ENCODE measurements at places on chromosomes 2 and 18.

DNA sequence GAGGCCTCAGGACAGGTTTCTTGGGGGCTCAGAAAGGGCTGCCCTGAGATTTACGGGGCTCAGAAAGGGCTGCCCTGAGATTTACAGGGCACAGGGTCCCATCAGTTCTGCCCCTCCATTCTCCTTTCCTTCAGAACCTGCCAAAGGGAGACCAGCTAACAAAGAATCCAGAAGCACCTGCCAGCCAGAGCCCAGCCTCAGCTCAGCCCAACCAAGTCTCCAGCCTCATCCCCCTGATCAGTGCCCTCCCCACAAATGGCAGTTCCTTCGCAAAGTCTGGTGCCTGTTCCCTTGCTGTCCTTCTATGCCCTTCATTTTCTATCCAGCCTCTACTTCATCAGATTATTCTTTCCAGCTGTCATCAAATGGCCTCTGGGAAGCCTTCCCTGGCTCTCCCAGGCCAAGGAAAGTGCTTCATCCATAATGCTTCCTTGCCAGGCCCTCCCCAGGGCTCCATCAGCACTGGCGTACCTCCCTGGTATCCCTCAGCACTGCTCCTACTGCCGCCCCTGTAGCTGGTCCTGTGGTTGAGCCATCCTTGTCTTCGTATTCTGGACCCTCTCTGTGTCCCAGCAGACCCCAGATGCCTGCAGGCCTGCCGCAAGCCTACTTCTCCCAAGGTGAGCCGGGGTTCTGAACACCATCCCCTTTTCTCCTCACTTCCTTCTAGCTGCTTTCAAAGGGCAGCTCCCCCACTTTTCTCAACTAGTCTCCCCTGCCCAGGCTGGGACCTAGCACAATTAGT is 96.2 kb upstream of the EPAS1 start:
- no peak for DNase-seq

GRCh38 chr2:138522556-138522955 is 21.0 kb downstream of the SPOPL start:
- DNase-seq = no peak

GRCh38 chr2:43218702-43219382 is 7.6 kb downstream of the ZFP36L2 start:
- peak; percentile 53 for DNase-seq

DNA sequence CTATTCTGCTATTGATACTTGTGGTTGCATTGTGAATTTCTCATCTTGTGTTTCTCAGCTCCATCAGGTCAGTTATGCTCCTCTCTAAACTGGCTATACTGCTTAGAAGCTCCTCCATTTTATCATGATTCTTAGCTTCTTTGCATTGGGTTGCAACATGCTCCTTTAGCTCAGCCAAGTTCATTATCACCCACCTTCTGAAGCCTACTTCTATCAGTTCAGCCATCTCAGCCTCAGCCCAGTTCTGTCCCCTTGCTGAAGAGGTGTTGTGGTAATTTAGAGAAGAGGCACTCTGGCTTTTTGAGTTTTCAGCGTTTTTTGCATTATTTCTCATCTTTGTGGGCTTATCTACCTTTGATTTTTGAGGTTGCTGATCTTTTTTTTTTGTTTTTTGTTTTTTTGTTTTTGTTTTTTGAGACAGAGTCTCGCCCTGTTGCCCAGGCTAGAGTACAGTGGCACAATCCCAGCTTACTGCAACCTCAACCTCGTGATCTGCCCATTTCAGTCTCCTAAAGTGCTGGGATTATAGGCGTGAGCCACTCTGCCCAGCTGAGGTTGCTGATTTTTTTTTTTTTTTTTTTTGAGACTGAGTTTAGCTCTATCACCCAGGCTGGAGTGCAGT is 36.0 kb downstream of the ANKRD12 start:
- DNase-seq = no peak

DNA sequence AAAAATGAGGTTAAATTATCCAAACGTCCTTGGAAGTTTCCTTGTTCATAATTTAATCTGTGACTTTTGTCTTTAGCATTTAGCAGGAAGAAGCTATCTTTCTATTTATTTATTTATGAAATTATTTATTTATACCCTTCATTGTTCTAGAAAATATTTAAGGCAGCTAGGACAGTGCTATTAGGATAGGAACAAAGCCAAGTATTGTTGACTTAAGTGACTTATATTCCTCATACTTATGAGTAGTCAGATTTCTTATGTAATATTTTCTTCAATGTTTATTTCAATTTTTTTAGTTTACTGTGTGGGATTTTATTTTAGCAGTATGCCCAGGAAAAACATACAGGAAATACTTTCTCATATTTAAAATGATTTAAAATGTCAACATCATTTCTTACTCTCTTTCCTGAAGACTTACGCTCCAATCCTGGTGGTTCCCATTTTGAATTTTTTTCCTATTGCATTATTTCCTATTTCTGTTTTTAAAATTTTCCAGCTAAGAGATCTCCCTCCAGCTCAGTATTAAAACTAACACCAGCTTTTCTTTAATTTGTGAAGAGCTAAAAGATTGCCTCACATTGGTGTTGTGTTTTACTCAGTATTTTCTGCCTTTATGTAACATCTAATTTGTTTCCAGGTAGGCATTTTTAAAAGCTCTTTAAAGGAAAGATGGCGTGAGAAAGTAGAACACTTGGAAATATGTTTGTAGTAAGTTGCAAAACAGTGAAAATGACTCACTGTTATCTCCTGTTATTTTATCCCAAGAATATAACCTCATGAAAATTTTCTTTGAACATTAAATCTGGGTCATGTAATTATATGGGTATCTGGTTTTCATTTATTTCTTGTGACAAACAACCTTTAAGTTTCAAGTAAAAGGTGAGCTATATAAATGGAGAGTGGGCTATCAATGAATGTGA is 32.2 kb downstream of the MAPRE2 start:
- DNase-seq = no peak

GRCh38 chr18:48024881-48025660 is 94.6 kb upstream of the SMAD2 start:
- DNase-seq = no peak

- no peak for DNase-seq
These were observed 66.9 kb downstream of the OXER1 start for GRCh38 chr2:42696987-42697386.

- DNase-seq = no peak
These were observed 12.2 kb downstream of the DGUOK start for GRCh38 chr2:73938718-73939352.

DNA sequence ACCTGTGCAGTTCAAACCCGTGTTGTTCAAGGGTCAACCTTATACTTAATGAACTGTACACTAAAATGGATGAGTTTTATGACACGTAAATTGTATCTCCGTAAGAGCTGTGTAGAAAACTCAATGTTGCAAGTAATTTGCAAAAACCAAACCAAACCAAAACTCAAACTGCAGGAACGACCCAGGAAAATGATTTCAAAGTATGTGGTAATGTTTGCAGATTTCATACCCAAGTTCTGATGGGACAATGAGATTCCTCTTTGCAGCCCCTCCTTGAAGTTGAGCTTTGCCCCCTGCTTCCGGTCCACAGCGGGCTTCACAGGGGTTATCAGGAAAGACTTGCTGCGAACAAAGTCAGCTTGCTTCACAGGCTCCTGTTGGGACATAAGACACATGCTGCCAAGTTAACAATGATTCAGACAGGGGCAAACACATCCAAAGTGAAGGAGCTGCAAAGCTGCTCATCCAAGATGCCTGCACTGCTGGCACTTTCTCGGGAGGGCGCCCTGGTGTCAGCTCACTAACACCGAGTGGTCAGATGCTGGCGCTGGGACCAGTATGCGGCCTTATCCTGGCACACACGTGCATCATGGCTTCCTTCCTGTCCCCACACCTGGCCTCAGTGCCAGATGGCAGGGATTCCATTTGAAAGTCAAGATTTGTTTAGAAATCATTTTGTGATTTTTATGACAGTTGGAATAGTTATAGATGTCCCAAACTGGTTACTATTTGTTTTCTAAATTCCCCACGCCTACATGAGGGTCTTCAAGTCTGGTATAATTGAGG is 65.2 kb upstream of the MGAT4A start:
- DNase-seq = no peak

GRCh38 chr18:54261894-54262293 is 7.4 kb upstream of the POLI start:
- no peak for DNase-seq

DNA sequence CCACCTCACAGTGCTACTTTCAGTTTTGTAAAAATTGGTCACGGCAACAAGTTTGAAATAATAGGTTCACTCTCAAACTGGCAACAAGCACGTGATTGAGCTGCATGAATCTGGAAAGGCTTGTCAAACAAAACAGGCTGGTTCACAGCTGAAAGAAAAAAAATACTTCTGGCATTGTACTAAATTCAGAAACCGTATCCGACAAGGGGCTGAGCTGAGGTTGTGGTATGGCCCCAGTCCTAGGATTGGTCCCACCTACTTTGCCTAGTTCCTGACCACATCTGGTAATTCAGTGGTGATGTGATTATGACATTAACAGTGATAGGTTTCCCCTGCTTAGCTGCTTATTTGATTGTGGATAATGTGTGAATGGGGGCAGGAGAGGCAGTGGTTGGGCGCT is 326.5 kb upstream of the THUMPD2 start:
- no peak for DNase-seq

- DNase-seq = no peak
These were observed 22.4 kb downstream of the MC4R start for GRCh38 chr18:60350150-60350549.

- no peak for DNase-seq
These were observed 7.9 kb downstream of the CABLES1 start for GRCh38 chr18:23143016-23143814.

- DNase-seq = no peak
These were observed 319.1 kb upstream of the MEX3C start for GRCh38 chr18:51516478-51517038.

GRCh38 chr2:179437430-179437829 is 172.8 kb upstream of the SESTD1 start:
- no peak for DNase-seq

DNA sequence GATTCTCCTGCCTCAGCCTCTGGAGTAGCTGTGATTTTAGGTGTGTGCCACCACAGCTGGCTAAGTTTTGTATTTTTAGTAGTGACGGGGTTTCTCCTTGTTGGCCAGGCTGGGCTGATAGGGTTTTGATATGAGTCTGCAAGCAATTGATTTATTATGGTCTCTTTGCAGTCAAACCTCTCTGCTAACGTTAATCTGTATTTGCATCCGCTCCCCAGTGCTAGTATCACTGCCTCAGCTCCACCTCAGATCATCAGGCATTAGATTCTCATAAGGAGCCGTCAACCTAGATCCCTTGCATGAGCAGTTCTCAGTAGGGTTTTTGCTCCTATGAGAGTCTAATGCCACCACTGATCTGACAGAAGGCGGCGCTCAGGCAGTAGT is 19.0 kb downstream of the HAT1 start:
- no peak for DNase-seq

GRCh38 chr2:141522702-141523101 is 608.1 kb downstream of the LRP1B start:
- DNase-seq = no peak

GRCh38 chr2:85649201-85650190 is 18.5 kb downstream of the SFTPB start:
- DNase-seq = no peak

GRCh38 chr18:36545821-36546427 is 248.4 kb downstream of the FHOD3 start:
- DNase-seq = no peak

DNA sequence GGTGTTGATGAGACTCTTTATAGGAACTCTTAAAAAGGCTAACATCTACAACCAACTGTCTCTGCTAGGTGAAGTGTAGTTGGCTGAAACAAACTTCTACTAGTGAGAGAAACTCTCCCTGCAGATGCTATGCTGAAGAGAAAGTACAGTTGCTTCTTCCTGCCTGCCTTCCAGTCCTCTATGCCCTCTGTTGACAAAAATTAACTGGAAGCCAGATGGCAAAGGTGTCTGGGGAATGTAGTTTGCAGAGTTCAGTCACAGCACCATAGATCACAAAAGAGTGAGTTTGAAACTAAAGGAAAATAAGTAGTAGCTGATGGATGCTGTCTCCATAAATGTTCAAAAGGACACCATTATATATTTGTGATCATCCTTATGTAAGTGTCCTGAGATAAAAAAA is 958.8 kb upstream of the NRXN1 start:
- no peak for DNase-seq

DNA sequence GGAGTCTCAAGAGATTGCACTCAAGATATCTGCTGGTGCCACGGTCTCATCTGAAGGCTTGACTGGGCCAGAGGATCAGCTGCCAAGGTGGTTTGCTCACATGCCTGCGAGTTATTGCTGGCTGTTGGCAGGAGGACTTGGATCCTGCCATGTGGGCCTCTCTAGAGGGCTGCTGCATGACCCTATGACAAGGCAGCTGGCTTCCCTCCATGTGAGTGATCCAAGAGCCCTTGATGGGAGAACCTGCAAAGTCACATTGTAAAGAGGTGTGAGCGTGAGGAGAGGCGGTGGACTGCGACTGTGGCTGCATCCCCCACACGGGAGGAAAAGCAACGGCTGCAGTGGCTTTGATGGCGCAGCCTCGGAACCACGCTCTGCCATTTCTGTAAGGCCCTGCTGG is 4.0 kb upstream of the ALLC start:
- DNase-seq = no peak

- no peak for DNase-seq
These were observed 19.2 kb downstream of the CDC42EP3 start for GRCh38 chr2:37652199-37652640.

DNA sequence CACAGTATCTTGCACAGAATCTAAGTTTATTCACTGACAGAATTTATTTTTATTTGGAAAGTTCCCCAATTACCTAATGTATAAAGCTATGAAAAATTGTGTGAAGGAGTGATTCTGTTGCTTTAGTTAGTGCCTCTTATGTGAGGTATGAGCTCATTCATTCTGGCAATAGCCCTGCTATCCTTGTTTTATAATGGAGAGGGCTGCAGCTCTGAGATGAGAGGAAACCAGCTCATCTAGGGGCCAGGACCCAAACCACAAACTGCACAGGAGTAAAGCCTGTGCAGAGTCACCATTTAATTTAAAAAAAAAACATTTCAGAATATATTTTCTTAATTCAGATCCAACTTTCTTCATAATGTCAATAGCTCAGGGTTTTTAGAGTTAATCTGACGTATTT is 383.0 kb downstream of the TMEM182 start:
- DNase-seq = no peak

DNA sequence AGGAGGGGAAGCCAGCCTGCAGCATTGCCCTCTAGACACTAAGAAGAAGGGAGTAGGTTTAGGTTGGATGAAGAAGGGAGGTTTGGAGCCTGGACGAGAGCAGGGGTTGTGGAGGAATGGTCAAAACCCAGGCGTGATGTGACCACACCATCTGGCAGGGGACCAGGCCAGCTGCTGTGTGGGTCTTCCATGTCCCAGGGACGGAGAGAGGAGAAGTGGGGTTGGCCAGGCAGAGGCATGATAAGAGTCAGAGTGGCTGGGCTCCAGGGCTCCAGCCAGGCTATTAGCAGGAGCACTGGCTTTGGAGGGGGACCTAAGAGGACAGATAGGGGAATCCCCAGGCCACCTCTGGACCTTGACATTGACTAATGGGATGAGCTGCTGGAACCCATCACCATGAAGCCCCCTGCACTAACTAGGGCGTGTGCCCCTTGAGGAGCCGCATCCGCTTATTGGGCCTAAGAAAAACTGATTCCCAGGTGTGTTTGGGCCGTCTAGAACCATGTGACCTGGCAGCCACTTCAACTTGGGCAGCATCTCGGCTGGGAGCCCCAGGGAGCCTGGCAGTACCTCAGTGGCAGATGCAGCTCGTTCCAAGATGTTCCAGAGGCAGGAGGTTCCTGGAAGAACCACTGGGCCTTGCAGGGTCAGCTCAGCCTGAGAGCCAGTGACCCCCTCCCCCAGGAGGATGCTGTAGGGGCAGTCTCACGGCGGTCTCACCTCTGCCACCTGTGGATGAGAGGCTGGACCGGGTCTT is 235.1 kb downstream of the AGAP1 start:
- no peak for DNase-seq
